Activated CD4-positive, alpha-beta T cell treated with anti-CD3 and anti-CD28 coated beads, Interleukin-2, amount 50 U/mL, for 16 hours (primary cell): ENCODE measurements at places on chromosomes 12 and 14.

DNA sequence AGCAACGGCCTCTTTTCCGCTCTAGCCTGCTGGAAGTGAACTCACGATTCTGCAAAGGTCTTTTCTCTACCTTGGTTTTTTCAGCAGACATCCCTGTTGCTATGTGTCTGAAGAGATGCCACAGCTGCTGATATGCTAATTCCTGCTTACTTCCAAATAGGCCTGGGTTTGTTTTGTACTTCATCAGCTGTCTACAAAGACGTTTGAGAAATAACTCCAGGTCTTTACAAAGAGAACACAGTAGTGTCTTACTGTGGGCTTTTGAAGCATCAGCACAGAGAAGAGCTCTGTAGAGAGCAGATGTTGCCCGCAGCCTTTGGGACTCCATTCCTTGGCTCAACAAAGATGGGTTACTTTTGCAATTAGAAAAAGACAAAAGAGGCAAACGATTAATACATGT, 1366.5 kb downstream of the AACS start:
- no peak for DNase-seq

DNA sequence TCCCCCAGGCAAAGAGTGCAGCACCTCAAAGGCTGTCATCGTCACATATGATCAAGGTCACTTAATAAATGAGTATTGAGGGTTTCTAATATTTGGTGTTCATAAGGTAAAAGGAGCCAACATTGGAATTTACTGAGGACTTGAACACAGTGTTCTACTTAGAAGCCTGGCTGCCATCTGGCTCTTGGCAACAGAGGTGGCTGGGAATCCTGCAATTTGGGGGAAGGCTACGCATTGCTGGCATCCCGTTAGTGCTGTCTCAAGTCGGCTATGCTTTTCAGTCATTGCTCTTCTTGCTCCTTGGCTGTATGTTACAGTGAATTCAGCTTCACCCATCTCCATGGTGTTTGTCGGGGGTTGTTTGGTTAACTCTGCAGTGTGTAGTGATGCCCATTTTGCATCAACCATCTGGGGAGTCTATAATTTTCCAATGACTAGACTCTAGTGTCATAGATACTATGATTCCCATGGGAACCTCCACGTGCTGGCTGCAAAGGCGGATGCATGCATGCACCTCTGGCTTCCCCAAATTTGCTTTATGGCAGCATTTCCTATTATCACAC, 12.9 kb upstream of the SLC24A4 start:
- DNase-seq = no peak

GRCh38 chr12:65953631-65954030, 129.3 kb downstream of the HMGA2 start:
- DNase-seq = no peak

DNA sequence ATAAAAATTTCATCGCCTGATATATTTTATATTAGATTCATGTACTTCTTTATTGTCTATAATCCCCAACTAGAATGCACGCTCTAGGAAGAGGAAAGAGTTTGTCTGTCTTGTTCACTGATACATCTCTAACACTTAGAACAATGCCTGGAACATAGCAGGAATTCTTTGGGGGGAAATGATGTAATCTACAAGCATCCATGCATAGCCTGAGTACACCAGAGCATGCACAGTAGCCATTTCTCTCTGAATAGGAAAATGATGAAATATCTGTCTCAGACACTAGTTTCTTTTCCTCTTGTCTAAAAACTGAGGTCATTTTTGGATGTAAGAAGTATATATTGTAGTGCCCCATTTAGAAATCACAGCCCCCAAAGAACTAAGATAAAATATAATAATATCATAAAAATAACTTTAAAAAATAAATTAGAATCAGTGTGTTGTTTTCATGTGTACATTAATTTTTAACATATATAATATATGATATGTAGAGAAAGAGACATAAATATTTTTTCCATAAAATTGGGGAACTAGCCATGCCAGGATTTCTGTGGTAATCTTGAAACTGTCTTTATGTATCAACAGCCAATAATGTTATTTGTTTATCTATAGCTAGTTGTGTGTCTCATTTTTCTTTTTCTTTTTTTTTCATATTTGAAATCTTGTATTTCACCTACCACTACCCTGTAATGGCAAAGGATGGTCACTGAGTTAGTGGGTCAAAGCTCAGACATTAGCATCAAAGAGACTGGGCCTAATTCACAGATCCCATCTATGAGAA, 155.6 kb upstream of the TMCC3 start:
- no peak for DNase-seq

DNA sequence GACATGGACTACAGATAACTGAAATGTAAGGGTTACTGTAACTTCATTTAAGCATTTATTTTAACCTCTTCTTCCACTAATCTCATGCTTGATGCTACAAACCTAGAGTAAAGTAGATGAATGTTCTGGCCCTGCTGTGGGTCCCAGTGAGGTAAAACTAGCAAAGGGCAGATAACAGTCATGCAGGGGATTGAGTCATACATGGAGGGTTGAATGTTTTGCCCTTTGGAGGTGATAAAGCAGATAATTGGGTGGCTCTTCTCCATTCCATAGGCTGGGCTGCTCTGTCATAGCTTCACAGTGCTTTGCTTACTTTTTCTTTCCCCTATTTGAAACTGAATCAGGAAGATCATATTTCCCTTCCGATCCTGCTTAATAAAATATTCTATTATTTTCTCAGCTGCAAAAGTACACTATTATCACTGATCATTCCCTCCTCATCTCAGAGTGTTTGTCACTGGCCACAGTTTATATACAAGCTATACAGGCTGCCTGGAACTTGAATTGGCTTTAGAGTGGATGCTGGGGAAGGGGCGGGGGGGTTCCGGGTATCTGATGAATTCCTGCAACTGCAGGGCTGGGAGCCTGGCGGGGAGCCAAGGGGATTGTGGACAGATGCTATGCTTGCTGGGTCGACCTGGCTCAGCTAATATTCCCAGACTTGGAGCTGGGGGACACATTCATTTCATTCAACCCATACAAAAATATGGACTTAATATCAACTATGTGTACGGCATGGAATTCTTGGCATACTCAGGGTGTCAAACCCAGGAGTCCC, 235.1 kb downstream of the NRXN3 start:
- DNase-seq = no peak

DNA sequence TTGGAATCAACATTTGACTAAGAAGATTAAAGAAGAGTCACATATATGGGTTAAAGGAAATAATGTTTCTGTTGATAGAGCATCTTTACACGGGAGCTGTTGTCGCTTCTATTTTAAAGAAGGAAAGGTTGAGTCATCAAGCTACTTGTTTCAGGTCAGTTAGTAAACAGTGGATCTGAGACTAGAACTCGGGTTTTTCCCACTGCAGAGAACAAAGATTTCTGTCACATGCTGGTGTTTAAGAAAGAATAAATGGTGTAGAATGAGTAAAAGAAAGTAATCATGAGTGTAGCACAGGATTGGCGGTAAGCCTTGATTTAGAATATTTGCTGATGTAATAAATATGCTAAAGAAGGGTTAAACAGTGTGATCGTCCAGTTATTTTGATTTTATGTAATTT, 455.5 kb downstream of the AEBP2 start:
- DNase-seq = peak; percentile 86

DNA sequence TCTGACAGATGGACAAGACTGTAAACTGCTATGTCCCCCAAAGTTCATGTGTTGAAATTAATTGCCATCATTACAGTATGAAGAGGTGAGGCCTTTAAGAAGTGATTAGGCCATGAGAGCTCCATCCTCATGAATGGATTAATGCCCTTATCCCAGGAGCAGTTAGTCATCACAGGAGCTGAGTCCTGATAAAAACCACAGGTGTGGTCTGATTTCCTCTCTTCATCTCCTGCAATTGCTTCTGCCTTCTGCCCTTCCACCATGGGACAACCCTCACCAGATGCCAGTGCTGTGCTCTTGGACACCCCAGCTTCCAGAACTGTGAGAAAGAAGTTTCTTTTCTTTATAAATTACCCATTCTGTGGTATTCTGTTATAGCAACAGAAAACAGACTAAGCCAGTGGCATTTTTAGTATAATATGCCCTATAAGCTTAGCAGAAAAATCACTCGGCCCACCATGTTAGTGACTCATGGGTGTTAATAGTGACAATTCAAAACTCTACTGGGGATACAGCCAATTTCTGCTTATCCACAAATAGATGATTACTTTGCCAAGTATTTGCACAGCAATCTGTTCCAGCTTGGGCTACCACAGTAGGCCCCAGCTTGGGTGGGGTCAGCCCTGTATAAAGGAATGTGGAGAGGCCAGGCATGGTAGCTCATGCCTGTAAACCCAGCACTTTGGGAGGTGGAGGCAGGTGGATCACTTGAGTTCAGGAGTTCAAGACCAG, 129.0 kb upstream of the BCL2L14 start:
- no peak for DNase-seq

- DNase-seq = no peak
Measured at GRCh38 chr12:45566257-45566656, 163.2 kb upstream of the ARID2 start.

GRCh38 chr12:307406-307805, 44.8 kb upstream of the SLC6A13 start:
- no peak for DNase-seq

DNA sequence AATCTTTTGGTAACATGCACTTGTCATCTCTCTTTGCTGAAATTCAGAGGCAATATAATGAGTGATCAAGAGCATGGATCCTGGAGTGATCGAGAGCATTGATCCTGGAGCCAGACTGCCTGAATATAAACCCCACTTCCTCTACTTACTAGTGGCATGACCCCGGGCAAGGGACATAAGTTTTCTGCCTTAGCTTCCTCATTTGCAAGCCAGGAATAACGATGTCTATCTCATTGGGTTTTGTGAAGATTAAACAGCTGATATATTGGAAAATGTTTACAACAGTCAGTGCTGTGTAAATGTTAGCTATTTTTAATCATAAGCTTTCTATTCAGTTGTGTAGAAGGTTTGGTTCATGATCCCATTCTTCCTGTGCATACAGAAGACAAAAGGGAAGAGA, 2.4 kb upstream of the CSRNP2 start:
- DNase-seq = no peak

GRCh38 chr12:2239381-2239871, 186.6 kb downstream of the CACNA1C start:
- DNase-seq = no peak

DNA sequence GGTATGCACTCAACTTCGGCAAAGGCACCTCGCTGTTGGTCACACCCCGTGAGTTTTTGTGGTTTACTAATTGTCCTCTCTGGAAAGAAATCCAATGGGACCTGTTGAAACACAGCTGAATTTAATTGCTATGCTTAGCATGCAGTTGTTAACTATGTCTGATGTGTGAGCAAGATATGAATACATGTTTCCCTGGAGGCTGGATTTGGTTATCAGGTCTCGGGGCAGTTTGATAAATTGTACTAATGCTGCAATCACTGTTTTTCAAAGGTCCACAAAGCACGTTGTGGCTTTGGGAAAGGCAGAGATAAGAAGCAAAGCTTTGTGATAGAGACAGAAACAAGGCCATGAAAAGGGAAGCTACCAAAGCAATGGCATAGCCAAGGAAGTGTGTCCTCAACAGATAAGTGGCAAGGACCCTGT, 91.3 kb downstream of the DAD1 start:
- no peak for DNase-seq

DNA sequence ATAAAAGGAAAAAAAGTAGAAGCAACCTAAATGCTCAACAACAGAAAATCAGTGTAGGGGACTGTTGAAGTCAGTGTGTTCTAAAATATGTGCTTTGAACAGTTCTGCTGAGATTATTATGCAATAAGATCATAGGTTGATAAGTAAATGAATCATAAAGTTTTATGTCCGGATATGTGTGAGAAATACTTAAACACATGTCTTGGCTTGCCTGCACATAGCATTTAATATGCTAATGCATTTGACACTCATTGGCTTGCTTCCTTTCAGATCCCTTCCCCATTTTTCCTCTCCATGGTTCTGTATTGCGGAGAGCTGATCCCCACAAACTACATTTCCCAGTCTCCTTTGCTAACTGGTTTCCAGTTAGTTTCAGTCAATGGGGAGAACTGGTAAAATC, 573.8 kb upstream of the TBX3 start:
- no peak for DNase-seq

GRCh38 chr14:99737956-99738667, 54.0 kb downstream of the CYP46A1 start:
- no peak for DNase-seq

DNA sequence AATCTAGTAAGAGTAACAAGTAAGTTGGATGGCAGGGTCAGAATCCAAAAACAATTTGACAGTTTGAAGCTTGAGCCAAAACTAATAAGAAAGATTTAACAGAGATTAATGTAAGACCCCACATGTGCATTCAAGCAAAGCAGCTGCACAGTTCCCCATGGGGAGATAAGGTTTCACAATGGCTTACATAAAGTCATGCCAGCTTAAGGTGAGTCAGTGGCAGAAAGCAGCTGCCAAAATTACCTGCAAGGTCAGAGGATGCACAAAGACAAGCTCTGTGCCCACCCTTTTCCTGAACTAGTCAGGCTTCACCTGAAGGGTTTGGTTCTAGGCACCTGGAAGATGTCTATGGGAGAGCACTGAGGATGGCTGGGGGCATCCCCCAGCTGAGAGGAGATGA, 36.6 kb upstream of the KRT77 start:
- DNase-seq = no peak

GRCh38 chr14:70064136-70064865, 124.5 kb downstream of the SLC8A3 start:
- DNase-seq = no peak

DNA sequence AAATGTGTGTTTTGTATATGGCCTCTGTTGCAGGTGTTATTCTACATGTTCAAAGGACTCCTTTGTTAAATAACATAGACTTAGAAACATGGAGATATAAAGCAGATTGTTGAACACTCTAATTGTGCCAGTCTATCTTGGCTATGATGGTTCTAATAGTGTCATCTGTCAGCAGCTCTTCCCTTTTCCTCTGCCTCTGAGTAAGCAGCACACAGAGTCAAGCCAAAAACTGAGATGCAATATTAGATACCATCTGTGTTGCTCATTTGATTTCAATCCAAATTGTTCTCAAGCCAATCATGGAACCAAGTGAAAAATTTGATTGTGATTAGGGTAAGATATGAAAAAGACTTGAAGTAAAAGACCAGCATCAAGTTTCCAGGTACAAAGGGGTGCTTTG, 871.1 kb upstream of the MGAT4C start:
- DNase-seq = no peak

- no peak for DNase-seq
Measured at GRCh38 chr14:28607661-28608060, 158.9 kb upstream of the FOXG1 start.

DNA sequence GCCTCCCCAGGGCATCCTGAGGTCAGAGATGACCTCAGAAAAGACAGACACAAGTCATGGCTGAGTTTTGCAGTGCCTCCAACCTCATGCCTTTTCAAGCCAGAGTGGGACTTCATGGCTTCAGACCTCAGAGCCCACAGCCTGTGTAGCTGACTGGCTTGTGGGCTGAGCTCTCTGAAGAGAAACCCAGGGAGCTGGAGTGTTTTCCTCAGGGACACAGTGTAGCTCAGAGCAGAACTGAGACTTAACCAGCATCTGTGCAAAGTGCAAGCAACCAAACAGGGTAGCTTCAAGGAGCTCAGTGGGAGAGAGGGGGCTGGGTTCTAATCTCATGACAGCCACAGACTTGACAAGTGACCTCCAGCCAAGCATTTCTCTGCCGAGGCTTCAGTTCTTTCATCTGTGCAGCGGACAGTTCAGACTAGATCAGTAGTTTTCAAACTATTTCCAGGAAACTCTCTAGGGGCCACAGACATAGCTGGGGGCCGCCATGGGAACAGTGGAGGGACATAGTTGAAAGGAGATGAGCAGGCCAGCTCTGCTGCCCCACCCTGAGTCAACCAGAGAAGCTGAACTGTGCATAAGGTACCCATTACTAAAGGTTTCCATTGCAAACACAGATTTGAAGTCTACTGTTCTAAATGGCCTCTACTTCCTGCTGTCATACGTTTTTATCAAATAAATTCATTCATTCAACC, 80.0 kb downstream of the LGMN start:
- DNase-seq = no peak
